RWPE1 (cell line): ENCODE measurements at places on chromosomes 5 and 9.

DNA sequence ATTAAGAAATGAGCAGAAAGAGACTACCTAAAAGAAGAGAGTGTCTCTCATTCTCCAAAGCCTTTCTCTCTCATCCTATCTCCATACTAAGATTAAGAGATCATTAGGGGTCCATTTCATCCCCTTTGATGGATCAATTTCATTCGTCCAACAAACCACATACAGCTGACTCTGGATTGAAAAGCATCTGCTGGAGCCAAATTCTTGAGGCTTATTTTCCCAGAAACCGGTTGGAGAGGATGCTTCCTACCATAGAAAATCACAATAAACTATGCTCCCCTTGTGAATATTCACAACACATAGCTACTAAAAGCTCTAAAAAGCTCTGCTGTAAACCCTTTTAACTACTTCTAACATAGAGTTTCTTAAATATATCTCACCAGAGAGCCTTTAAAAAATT lies 755.0 kb upstream of the ZNF608 start:
- DNase-seq, result no peak

DNA sequence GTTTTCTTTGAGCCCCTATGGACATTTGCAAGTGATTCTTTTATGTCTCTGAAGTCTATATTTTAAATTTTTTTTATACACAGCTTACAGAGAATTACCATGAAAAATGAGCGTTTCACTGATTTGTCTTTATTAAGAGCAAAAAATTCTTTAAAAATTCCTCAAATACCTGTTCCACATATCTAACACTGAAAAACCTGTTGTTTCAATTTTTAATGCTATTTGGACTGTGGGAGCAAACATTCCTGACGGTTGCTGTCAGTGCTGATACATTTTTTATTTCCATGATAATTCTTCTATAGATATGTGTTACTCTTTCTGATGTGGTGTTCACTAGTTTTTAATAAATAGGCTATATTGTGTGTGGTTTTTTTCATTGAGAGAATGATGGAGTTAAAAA lies 199.8 kb downstream of the GDNF start:
- DNase-seq, result no peak

GRCh38 chr9:89919171-89919681 lies 314.4 kb downstream of the GADD45G start:
- DNase-seq, result no peak

GRCh38 chr5:11334404-11334803 lies 569.8 kb downstream of the CTNND2 start:
- DNase-seq, result no peak

DNA sequence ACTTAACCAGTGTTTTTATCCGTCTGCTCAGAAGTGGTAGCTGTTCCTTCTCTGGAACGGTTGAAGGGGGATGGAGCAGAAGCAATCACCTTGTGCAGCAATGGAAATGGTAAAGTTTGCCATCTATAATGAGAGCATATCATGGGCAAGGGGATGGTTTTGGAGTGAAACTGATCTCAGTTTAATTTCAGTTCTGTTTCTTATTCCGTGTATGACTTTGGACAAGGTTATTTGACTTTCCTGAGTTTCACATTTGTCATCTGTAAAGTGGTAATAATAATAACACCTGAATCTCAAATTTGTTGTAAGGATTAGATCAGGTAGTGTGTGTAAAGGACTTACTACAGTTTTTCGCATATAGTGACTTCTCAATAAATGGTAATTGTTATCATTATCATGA lies 106.1 kb downstream of the PCSK1 start:
- no peak for DNase-seq

- no peak for DNase-seq
Observed at GRCh38 chr9:117919538-117919937, 215.3 kb downstream of the TLR4 start.

- no peak for DNase-seq
Observed at GRCh38 chr5:157113002-157113401, 4.2 kb upstream of the HAVCR2 start.

GRCh38 chr9:89923961-89924504 lies 319.2 kb downstream of the GADD45G start:
- peak; percentile 23 for DNase-seq

DNA sequence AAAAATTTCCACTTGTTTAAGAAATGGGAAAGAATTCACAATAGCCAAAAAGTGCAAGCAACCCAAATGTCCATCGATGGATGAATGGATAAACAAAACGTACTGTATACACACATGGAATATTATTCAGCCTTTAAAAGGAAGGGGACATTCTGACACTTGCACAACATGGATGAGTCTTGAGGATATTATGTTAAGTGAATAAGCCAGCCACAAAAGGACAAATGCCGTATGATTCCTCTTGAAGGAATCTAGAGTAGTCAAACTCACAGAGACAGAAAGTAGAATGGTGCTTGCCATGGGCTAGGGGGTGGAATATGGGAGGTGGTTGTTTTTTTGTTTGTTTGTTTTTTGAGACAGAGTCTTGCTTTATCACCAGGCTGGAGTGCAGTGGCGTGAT lies 3.8 kb upstream of the ATP6V0E1 start:
- no peak for DNase-seq

DNA sequence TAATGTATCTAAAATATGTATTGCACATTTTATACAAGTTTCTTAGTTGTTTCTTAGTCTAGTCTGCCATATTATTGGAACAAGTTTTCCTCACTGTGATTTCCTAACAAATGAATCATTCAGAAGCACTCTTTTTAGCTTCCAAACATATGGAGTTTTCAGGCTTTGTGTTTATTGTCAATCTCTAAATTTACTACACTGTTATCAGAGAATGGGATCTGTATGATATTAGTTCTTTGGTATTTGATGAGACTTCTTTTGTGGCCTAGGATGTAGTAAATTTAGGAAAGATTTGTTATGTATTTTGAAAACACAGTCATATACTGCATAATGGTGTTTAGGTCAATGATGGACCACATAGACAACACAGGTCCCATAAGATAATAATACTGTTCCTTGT lies 25.7 kb downstream of the SREK1IP1 start:
- DNase-seq, result no peak

DNA sequence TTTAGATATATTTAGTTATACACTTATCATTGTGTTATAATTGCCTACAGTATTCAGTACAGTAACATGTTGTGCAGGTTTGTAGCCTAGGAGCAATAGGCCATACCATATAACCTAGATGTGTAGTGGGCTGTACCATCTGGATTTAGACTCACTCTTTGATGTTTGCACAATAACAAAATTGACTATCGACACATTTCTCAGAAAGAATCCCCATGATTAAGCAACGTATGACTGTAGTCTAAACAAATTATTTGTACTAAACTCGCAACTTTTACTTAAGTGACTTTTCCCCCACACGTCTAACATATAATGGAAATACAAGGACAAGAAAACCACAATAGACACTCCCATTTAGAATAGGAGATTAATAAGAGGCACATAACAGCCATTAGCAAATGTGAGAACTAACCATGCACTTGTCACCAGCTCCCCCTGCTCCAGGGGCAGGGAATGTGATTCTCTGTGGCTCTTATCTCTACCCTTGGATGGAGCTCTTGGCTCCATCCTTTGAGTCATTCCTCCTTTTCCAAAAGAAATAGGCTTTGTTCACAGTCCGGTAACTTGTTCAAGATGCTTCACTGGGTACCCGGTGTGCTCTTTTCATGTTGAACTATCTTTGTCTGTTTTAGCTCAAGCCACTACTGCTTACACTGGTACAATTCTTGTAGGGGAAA lies 8.7 kb upstream of the B4GALT1 start:
- DNase-seq, result no peak

DNA sequence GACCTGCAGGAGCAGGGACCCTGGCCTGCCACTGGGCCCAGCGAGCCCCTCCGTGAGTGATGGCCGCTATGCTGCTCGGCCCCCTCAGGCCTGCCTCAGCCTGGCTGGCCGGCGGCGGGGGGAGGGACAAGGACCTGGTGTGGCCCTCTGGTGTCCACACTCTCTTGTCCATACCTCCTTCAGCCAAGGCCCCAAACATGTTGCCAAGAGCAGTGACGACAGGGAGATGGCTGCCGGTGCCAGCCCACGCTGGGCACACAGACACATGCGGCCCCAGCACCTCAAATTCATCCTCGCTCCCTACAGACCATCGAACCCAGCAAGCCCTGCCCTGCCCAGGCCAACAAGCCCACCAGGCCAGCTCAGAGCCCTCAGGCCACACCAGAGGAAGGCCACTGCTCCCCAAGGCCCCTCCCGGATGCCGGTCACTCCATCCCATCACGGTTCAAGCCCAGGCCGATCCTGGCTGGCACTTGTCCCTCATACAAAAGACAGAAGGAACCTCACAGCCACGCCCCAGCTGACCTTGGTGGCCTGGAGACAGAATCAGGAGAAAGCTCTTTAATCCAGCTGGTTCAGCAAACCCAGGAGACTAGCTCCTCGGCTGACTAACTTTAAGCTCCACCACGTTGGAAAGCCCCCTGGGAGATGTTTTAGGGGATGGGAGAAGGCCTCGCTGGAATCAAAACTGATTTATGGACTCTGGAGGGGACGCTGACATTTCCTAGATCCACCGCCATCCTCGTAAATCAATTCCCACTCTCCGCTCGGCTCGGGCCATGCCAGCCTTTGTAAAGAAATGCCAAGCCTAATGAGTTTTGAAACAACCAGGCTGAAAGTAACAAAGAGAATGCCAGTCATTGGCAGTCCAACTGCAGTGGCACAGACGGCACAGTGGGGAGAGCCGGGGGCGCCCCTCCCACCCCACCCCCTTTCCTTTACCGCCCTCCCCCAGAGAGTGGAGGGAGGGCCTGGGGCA lies 84.9 kb downstream of the VAV2 start:
- DNase-seq, result no peak

GRCh38 chr5:108703313-108703712 lies 44.4 kb upstream of the FER start:
- DNase-seq, result no peak

GRCh38 chr9:98091735-98092612 lies 27.0 kb downstream of the TRIM14 start:
- DNase-seq, result no peak

GRCh38 chr5:111656580-111656979 lies 100.4 kb downstream of the NREP start:
- no peak for DNase-seq

DNA sequence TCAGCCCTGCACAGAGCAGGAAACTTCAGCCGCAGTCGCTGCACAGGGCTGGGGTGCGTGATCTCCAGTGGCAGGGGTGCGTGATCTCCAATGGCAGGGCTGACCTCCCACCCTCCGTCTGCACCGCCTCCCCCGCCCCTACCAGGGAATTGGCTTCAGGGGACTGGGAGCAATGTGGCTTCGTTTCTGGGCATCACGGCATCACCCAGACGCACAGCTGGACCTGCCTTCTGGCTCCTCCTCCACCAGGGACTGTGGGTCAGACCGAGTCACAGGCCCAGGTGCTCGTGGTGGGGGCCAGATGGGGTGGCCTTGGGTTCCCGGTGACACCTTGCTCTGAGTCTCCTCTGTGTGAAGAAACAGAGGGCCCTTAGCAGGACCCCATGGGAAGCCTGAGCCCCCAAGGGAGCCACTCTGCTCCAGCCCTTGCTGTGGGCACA lies 51.1 kb downstream of the AHRR start:
- DNase-seq, result no peak

DNA sequence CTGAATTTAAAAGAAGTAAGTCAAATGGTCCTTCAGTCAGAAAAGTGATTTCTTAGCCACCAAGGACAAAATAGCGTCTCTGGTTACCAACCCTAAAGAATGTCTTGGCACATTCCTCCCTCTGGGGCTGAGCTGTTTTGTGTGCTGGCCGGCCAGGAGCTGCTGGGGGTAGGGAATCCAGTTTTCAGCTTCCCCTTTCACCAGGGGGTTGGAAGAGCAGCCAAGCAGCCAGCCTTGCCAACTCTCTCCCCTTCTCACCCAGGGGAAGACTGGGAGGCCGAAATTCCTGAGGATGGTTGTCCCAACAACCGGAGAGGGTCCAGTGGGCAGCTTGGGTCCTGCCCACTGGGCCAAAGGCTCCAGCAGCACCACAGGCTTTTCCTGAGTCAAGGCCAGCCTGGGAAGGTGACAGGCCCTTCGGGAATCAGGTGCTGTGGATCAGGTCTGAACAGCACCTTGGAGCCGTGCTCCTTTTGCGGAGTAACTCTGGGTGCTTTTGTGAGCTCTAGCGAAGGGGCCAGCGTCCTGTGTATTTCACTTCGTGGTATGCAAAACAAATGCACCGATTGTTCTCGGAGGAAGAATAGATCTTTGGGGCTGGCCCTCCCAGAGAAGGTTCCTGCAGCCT lies 4.2 kb downstream of the WWC1 start:
- peak; percentile 83 for DNase-seq

DNA sequence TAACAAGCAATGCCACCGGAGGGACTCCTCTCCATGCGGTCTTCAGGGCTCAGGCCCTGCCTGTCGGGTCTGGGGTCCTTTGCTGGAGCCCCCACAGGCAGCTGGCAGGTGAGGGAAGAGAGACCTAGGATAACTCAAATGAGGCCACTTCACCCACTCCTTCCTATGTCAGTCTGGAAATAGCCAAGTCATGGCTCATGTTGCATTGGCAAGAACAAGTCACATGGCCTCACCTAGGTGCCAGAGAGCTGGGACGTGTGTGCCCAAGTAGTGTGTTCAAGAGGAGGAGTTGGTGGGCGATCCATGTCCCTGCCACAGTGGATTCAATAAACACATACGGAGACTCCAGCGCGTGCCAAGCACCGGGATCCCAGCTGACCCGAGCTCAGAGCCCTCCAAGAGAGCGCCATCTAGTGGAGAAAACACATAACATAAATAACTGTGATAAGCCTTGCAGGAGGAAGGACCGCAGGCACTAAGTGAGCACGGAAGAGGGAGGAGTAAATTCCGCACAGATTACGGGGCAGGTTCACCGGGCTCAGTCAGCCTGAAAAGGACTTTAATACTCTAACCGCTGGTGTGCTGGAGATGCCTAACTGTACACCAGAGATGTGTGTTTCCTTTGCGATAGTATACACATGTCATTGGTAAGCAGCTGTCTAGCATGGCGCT lies 580.8 kb downstream of the CCDC171 start:
- peak; percentile 77 for DNase-seq

GRCh38 chr9:6968271-6968670 lies 210.5 kb downstream of the KDM4C start:
- no peak for DNase-seq

- peak; percentile 21 for DNase-seq
Observed at GRCh38 chr5:124747791-124748686, 1.6 kb upstream of the ZNF608 start.

GRCh38 chr9:123798195-123798594 lies 131.7 kb downstream of the DENND1A start:
- DNase-seq, result no peak

- DNase-seq, result no peak
Observed at GRCh38 chr9:113999256-114000062, 78.6 kb downstream of the AMBP start.
